Activated CD4-positive, alpha-beta T cell treated with anti-CD3 and anti-CD28 coated beads, Interleukin-2, amount 10 ng/mL, durations not matched to agents 7 days and 5 days (primary cell): ENCODE measurements at places on chromosomes 5 and 9.

- DNase-seq, result no peak
Observed at GRCh38 chr9:38195737-38196161, 126.7 kb upstream of the SHB start.

- DNase-seq, result peak; percentile 93
Observed at GRCh38 chr5:181243564-181244343, at the start of gene RACK1. TSS of gene RACK1 (minus strand) at chr5:181243906. CDS start at chr5:181243800, 106 bp downstream.

DNA sequence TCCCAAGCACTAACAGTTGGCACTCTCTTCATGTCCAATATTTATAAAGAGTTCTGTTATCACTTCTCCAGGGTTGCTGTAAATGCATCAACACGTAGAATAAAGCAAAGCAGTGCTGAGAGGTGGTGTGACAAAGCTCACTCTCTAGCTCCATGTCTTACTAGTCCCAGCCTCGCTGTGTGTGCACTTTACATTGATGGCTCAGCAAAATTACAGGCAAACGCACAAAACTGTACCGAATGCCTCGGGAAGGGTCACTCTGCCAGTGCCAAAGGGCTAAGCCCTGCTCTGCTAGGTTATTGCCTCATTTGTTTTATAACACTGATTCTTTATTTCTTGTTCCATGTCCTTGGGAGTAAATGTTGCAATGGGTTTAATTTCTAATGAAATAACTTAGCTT, 1005.9 kb upstream of the WWC1 start:
- DNase-seq, result no peak

GRCh38 chr5:74063821-74064220, 437.8 kb downstream of the ARHGEF28 start:
- DNase-seq, result no peak

DNA sequence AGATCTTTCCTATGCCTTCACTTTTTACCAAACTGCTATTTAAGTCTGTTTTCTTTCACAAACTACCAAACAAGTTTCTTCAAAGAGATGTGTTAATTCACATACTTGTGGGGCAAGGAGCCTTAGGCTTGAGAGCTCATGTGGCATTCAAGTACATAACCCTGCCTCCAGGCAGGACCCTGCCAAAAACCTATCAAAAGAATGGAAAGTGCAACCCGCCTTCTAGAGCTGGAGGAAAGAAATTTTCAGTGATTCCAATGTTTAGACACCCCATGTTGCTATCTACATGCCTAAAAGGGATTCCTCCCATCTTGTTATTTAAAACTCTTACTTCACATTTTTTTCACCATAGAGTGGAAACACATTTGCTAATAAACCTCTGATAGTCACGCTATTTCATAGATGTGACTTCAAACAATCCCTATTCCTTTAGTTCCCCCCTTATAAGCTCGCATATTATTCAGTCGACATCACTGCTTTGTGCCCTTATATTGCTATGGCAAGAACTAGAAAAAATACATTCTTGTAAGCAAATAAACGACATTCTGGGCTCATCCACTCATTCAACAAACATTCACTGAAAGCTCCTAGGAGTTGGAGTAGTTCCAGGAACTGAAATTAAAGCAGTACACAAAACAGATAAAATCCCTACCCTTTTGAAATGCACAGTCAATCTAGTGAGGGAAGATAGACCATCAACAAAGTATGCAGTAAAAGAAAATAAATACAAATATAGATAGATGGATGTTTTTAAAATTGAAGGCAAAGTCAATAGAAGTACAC, 518.1 kb downstream of the ELAVL2 start:
- no peak for DNase-seq

DNA sequence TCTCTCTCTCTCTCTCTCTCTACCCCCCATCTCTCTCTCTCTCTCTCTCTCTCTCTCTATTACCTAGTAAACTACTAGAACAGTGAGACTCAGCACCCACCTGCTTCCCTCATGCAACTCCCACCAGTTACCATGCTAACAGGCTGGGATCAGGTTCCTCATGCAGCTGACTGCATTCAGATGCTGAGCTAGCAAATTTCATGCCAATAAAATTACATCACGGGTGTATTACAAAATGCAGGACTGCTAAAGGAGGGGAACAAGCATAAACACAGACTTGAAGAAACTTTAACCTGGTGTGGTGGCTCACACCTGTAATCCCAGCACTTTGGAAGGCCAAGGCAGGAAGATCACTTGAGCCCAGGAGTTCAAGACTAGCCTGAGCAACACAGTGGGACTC, 76.0 kb downstream of the CEMIP2 start:
- no peak for DNase-seq

DNA sequence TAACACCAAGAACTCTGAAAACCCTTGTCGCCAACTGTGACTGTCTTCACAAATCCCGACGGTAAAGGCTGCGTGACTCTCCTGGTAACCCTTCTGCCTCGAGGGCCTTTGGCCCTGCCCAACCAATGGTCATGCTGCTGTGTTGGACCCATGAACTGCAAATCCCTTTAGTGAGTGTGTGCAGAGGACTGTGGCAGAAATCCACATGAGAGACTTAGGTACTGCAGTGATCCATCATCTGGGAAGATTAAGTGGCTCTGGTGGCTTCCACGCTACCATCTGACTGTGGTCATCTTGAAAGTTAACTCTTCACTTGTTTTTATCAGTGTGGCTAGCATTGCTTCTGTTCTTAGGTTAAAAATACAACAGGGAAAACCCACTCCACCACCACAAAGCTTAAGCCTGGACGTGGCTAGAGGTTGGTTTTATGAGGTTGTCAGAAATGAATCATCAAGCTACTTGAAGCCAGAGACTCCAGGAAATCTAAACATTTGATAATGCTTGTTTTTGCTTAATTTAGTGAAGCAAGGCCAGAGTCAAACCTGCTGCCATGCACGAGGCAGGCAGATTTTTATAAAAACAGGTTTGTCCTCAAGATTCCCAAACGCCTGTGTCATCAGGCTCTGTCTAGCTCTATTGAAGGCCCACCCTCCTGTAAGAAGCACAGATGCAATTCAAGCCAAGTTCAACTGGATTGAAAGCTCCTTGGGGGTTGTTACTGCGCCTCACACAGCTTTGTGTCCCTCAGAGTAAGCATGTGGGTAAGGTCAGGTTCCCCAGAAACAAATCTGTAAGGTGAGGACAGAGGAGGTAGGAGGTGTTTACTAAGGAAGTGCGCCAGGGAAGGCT, 52.7 kb upstream of the ERCC6L2 start:
- DNase-seq, result peak; percentile 45

GRCh38 chr5:40364441-40364840, 315.3 kb upstream of the PTGER4 start:
- DNase-seq, result no peak

DNA sequence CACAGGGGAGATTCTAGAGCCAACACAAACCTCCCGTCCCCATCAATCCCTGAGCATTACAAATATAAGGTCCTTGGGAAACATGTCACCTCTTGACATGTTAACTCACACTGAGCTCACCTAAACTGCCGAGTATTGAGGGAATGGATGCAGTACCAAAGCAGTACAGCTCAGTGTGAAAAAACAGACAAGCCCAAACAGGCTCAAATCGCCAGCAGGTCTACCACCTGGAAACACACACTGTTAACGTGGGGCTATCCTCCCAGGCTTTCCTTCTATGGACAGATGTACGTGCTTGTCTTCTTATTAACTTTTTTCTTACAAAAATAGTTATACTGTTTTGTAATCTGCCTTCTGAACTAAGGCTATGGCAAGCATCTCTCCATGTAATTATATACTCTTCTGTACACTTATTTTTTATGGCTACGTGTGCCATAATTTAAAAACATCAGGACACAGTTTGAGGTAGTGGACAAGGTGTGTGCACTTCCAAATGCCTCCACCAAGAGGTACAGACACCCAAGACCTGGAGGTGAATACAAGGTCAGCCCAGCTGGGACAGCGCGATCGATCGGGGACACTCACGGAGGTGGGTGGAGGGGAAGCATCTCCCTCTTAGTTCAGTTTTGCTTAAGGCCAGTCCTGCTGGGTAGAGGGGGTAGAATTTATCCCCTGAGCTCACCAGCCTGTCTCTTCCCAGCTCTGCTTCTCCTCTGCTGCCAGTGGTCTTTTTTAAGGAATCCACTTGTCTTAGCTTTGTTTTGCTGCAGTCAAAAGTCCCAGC, 76.5 kb downstream of the DAP start:
- DNase-seq, result no peak

DNA sequence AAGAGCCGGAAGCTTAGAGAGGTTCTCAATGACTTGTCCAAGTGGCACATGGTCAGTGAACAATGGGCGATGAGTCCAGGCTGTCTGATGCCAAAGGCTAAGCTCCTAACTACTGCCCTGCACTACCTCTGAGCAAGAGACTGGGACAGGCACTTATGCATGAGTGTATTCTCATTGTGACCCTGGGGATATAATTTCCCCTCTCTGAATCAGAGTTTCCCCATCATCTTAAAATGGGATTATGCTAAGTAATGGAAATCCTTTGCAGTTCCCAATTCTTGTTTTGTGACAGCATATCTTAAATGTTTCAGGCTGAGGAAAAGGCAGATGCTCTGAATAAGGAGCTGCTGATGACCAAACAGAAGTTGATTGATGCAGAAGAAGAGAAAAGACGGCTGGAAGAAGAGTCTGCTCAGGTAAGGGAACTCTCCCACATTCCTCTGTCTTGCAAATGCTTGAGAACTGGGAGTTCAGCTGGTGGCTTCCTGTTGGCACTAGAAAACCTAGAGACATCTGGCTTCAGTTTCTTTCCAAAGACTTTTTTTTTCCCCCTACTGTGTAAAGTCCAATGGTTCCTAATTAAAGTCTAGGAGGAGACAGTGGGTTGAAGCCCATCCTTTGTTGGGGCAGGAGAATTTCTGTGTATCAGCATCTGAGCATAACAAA, 64.1 kb downstream of the GPR21 start:
- no peak for DNase-seq

GRCh38 chr5:60487885-60488442, 212.0 kb downstream of the DEPDC1B start:
- no peak for DNase-seq

DNA sequence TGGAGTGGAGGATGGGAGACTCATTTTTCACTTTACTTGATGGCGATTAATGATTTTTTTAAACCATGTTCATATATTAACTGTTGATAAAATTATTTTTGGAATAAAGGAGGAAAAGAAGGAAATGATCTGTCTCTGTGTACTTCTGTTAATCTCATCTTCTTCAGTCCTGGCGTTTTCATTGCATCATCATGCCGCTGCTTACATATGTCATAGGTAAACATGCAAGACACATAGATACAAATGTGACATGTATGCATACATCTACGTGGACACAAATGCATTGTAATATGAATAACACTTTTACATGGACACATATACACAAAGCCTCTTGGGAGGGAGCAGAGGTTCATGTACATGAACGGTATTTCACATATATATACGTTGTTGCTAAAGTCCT, 10.0 kb downstream of the TMEM174 start:
- DNase-seq, result no peak

- DNase-seq, result no peak
Observed at GRCh38 chr5:101561018-101561417, 657.9 kb upstream of the ST8SIA4 start.

DNA sequence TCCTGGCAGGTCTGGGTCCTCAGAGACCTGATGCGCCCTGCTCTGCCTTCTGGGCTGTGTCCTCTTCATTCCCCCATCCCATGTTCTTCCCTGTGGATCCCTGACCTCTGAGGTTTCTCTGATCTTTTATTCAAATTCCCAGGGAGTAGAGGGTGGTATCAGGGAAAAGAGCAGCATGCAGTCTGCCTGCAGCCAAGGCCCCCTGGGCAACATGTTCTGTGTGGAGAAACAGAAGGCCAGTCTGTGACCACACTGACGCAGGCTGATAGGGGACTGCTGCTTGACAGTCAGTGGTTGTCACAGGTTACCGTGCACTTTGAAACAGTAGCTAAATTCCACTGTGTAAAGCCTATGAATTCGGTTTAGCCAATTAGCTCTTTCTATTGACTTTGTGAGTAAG, 156.6 kb upstream of the IRX2 start:
- DNase-seq, result no peak

DNA sequence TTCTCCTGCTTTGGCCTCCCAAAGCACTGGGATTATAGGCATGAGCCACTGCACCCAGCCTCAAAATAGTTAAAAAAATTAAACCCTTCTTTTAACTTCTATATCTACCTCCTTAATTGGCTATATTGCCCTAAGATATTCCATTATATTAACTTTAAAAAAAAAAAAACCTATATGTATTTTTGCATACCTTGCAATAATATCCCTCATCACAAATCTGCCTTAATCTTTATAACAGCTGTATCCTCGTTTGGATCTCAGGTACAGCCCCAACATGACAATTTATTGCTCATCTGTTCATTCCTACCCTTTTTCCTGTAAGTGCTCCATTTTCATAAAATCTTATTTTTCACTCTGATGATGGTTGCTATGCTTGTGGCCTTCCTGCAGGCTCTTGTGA, 12.7 kb downstream of the GNPDA1 start:
- no peak for DNase-seq

DNA sequence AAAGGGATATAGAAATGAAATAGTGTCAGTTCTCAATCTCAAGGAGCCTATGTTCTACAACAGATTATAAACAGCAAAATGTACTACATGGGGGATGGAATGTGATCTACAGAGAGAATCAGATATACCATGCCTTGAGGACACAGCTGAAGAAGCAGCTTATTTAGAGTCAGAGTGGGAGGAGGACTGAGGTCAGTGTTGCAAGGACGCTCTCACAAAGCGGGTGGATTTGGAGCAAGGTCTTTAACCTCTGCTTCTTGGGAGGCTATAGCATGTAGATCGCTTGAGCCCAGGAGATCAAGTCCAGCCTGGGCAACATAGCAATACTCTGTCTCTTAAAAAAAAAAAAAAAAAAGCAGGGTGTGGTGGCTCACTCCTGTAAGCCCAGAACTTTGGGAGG, 32.8 kb upstream of the PLIN2 start:
- DNase-seq, result no peak

- DNase-seq, result no peak
Observed at GRCh38 chr9:120353506-120353905, 226.5 kb downstream of the CDK5RAP2 start.
